MV-4-11 (cell line): ENCODE measurements at places on chromosomes 1 and 21.
A peak's percentile ranks its signal among the peaks of the same experiment; 100 is the strongest.

DNA sequence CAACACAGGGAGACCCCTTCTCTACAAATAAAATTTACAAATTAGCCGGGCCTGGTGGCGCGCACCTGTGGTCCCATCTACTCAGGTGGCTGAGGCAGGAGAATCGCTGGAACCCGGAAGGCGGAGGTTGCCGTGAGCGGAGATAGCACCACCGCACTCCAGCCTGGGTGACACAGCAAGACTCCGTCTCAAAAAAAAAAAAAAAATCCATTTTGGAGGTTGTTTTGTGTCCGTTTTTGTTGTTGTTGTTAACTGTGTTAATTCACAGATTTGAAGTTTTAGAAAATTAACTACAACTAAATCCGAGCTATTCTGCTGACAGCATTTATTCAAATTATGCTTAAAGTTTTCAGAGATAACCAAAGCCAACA lies 618 bp downstream of the CLCC1 start:
- DNase-seq, result no peak

- no peak for DNase-seq
Observed at GRCh38 chr1:220386494-220387195, 114.4 kb upstream of the RAB3GAP2 start.

DNA sequence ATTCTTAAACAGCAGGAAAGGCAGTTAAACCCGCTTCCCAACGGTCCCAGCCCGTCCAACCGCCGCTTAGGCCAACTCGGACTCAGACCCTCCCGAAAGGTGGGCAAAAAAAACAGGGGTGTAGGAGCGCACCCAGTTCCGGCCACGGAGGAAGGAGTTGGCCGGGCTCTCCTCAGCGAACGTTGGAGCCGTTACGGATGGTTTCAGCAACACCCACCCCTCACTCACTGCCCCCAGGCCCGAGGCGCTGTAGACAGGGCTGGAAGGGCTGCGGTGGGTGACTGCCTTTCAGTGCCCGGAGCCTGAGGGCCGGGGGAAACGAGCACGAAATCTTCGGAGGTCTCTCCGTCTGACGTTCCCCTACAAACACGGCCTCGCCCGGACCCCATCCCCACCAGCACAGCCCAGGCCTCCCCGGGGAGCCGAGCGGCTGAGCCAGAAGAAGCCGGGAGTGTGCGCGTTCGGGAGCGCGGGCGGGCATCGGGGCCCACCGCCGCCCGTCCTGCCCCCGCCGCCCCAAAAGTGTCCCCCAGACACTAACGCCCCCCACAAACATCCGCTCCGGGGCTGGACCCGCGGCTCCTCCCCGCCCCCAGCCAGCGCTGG lies 1.3 kb downstream of the KDM5B start:
- peak; percentile 28 for DNase-seq

- DNase-seq, result no peak
Observed at GRCh38 chr1:17667641-17668040, 87.5 kb upstream of the ACTL8 start.

DNA sequence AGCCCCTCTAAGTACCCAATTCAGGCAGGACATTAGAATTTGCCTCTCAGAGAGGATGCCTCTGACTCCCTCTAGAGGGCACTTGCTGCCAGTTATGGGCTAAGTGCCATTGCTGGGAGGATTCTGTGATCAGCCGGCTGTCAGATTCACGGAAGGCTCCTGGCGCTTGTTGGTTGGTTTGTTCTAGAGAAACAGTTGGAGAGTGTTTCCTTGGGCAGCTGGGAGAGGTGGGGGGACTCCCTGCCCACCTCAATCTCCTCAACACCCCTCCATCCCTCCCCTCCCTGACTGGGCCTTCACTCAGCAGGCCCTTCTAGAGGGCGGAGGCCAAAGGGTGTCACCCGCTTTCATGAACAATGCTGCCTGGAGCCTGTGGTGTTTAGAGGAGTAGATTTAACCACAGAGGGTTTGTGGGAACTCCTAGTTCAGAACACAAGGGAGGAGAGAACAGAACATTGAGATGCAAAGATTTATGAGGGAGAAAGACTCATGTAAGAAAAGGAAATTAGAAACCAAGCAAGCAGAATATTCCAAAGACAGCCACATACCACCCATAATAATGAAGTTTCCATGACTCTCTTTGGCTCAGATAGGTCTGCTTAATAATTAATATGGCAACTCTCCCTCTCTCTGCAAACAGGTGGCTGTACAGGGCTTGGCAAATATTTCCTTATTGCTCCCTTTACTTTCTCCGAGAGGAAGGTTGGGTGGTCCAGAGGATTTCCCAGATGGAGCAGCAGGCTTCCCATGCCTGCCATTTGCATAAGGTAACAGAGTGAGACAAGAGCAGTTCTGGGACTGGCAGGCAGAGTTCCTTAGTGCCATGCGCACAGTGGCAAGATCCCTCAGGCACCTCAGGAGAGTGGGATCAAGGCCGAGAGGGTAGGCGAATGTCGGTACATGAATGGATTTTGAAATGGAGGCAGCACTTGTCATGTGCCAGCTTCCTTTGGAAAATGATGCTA lies 30.0 kb upstream of the ACP6 start:
- peak; percentile 7 for DNase-seq

- DNase-seq, result peak; percentile 40
Observed at GRCh38 chr1:17274186-17275170, 25.6 kb downstream of the PADI3 start.

GRCh38 chr21:34910396-34910795 lies 138.7 kb downstream of the RUNX1 start:
- no peak for DNase-seq
